Right cardiac atrium (tissue), 5 donors: ENCODE measurements at places on chromosomes 11 and 22.

GRCh38 chr11:783581-784015, 6.3 kb downstream of the CEND1 start:
- peak; percentile 92 for DNase-seq

GRCh38 chr11:19820100-19820499, 107.5 kb downstream of the NAV2 start:
- DNase-seq = no peak

GRCh38 chr11:32881286-32881685, 11.3 kb upstream of the QSER1 start:
- DNase-seq = no peak

DNA sequence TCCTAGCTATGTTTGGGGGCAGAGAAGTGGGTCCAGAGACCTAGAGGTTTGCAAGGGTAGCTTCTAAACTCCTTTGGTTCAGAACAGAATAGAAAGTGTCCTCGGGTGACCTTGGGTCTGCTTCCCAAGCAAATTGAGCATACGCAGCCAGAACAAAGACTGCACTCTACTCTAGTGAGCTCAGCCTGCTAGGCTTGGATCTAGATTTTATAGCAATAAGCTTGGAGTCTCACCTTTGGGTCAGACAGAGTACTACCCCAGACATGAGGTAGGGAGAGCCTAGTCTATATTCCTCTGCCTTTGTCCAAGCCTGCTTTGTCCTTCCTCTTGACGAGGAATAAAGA, 52.6 kb upstream of the ELF5 start:
- DNase-seq = no peak

DNA sequence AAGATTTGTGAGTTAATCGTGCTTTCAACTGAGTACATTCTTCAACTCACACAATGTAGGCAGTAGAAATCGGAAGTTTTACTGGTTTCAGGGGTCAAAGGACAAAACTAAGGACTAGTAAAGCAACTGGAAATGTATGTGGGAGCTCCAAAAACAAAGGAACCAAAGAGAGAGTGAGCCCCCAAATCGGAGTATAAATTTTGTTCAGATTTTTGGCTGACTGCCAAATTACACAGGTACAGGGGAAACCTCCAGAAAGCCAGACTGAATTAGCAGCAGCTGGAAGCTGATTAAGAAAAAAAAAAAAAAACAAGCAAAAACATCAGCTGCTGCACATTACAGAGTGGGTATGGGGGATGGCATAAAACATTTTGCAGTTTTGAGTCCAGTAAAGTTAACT, 75.2 kb upstream of the GNAZ start:
- no peak for DNase-seq

- no peak for DNase-seq
Observed at GRCh38 chr11:64000740-64001483, 14.7 kb downstream of the OTUB1 start.

DNA sequence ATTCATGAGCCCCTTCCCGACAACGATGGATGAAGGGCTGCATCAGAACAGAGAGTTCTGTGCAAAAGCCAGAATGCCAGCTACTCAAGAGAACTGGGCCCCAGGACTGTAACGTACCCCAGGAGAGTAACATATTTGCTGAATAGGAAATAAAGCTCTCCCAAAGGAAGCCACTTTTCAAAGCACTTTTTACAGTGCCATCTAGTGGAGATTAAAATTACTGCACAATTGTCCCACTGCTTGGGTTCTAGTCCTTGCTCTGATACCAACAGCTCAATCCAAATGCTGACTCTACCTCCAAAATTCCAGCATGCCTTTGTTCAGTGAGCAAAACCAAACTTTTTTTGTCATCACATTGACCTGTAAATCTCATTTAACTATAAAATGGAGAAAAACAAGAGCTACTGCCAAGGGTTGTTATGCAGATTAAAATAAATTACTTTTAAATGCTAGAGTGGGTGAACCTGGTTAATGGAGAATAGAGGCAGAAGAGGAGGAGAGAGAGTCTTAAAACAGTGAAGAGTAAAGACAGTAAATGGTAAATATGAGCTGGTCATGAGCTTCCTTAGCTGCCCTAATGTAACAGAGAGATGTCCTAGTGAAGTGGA, 87.6 kb upstream of the FSHB start:
- no peak for DNase-seq

DNA sequence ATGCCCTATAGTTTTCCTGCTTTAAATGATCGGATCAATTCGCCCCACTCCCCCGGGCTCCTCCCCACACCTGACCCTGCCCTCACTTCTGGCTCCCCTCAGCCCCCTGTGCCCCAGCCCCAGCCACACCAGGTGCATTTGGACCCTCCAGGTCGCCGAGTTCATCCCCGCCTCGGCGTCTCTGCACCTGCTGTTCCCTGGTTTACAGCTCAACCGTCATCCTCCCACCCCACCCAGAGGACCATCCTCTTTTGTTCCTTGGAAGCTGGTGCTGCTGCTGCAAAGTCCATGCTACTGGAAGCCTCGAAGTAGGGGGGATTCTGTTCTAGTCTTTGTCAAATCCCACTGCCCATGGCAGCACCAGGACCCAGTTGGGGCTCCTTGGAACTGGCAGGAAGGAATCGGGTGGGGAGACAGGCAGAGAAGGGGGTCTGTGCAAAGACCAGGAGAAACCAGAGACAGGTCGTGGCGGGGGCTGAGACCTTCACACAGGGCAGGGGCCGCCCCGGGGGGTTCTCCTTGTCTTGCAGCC, 4.5 kb upstream of the MUC5B start:
- DNase-seq = peak; percentile 24

GRCh38 chr11:79437981-79438630, 2.7 kb downstream of the TENM4 start:
- peak; percentile 41 for DNase-seq

GRCh38 chr22:47322854-47323253, 560.4 kb downstream of the TBC1D22A start:
- DNase-seq = no peak

DNA sequence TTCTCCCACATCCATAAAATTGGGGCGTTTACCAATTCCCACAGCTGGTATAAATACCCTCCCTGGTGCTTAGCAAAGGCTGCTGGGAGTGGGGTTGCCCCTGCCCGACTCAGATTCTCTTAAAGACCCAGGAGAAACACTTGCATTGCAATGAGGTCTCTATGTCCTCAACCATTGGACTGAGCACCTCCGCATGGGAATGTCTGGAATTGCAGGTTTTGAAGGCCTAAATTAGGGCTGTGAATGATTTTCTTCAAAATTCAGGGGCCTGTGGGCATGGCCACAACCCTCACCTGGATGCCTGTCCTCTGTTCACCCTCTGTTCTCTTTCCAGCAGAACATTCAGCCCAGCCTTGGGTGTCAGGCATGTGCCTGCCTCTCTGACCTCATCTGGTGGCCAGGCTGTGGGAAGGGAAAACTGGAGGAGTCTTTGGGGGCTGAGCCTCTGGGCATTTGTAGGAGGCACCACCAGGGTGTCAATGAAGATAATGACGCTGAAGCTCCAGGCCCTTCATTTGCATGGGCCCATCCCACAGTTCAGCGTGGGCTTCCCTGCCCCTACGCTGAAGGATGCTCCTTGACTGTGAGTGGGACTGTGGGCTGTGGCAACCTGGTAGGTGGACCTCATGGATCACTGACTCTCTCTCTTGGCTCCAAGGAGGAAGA, 52.7 kb upstream of the MYEOV start:
- DNase-seq = no peak

DNA sequence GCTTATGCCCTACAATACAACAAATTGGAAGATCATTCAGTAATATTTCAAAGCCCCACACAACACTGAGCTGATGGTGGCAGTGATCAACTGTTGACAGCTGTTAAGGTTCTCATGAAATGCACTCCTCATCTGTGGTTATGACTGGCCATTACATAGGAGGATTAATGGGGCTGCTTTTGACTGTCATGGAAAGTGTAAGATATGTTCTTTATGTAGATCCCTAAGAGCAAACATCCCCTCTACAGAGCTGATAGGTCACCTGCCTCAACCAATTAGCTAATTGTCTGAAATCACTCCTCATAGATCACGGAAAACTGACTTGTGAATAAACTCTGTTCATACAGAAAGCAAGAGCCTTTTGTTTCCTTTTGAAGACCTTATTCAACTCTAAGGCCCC, 78.1 kb downstream of the GAB2 start:
- no peak for DNase-seq

DNA sequence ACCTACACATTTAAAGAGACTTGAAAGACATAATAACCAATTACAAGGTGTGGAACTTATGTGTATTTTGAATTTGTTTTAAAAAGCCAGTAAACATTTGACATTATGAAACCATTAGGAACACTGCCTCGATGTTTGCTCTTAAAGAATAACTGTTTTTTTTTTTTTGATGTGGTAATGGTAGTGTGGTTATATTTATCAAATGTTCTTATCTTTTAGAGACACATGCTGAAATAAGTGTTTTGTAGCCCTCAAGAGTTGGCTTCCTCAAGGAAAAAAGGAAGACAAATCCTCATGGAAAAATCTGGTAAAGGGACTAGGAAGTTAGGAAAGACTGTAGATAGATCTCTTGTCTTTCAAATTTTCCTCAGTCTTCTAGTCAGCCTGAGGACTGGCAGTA, 2.2 kb upstream of the ABTB2 start:
- no peak for DNase-seq

- peak; percentile 57 for DNase-seq
Observed at GRCh38 chr11:119134389-119134978, 13.1 kb downstream of the HINFP start.

- no peak for DNase-seq
Observed at GRCh38 chr11:68032997-68033707, 2.7 kb downstream of the NDUFS8 start.

- DNase-seq = peak; percentile 85
Observed at GRCh38 chr11:133945087-133945974, 11.4 kb downstream of the IGSF9B start.

DNA sequence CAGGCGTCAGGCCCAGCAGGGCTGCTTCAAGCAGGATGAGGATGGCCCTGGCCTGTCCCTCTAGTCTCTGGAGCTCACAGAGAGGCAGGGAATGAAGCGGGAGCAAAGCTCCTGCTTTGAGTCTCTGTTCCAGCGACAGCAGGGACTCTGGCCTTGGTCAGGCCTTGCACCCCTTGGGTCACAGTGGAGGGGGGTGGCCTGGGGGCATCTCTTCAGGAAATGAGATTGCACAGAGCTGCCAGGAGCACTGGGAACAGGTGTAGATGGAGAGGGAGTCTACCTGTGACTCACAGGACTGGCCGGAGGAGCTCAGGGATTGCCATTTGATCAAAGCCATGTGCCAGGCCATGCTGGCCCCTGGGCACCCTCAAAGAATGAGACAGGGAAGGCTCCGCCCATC, 1.6 kb downstream of the ANO1 start:
- no peak for DNase-seq

GRCh38 chr22:44819966-44820631, 67.7 kb downstream of the ARHGAP8 start:
- no peak for DNase-seq

DNA sequence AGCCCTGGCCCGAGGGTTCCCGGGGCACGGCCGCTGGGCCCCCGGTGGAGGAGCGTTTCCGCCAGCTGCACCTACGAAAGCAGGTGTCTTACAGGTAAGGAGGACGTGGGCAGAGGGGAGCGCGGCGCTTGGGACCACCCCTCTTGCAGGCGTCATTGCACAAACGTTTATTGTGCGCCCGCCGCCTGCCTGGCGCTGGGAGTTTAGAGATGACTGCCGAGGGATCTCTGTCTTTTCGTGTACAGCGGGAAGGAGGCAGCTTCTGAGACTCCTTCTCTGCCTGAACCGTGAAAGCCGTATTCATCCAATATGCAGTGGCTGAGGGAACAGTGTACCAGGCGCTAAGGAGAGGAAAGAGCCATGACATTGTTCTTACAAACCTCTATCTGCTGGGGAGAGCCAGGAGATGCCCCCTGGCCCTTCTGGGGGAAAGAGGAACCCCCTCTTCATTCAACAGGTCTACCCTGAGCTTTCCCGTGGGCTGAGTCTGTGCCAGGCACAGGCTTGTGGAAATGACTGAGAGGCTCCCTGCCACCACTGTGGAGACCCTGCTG, 13.8 kb upstream of the DGKZ start:
- DNase-seq = no peak

DNA sequence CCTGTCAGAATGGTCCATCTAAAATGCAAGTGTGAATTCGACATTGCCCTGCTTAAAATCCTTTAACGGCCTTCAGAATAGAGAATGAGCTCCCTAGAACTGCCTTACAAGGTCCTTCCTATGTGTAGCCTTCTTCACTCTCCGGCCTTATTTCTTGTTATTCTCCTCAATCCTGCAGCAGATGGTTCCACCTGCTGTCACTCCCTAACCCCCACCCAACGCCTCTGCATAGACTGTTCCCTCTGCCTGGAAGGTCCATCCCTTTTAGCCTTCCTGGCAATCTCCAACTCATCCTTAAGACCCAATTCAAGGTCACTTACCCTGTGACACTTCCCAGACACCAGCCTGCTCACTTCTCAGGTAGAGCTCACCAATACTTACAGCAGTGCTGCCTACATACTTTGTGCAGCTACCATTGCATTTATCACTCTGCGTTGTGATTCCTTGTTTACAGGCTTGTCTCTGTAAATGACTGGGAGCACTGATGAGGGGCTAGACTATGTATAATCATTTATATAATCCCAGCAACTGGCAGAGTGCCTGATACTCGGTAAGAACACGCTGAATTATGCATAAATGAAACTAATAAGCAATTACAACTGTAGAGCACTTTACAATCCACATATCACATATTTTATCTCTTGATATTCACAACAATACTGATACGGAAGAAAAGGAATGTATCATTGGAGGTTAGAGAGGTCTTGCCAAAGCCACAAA, 58.9 kb downstream of the CLPB start:
- no peak for DNase-seq

- DNase-seq = no peak
Observed at GRCh38 chr11:127491589-127491988, 491.0 kb upstream of the KIRREL3 start.

GRCh38 chr11:46672381-46672839, 28.0 kb downstream of the ARHGAP1 start:
- no peak for DNase-seq

GRCh38 chr11:67613313-67613959, 6.7 kb downstream of the NDUFV1 start:
- peak; percentile 28 for DNase-seq

GRCh38 chr22:43811777-43812148, 342 bp downstream of the EFCAB6 start:
- no peak for DNase-seq

DNA sequence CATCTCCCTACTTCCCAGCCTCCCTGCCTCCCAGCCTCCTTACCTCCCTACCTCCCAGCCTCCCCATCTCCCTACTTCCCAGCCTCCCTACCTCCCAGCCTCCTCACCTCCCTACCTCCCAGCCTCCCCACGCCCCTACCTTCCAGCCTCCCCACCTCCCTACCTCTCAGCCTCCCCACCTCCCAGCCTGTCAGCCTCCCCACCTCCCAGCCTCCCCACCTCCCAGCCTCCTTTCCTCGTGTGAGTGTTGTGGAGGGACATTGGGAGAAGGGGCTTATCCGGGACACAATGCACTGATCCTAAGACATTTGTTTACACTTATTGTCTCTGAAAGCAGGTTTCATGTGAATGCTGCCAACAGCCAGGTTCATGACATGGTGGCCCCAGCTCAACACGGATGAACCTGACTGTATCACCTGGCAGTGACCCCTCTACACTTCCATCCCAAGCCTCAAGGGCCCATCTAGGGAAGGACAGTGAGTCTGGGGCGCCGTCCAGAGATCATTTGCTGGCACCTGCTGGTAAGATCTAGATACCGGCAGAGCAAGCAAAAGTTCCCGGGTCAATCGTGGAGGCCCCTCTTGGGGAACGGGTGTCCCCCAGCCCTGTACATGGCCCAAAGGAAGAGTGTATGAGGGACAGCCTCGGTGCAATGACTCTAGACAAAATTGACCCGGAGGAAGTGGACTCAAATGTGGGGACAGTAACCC, 34.5 kb upstream of the TH start:
- no peak for DNase-seq
